ENCODE measurements at places on chromosomes 2 and 18.
A peak's percentile ranks its signal among the peaks of the same experiment; 100 is the strongest.

DNA sequence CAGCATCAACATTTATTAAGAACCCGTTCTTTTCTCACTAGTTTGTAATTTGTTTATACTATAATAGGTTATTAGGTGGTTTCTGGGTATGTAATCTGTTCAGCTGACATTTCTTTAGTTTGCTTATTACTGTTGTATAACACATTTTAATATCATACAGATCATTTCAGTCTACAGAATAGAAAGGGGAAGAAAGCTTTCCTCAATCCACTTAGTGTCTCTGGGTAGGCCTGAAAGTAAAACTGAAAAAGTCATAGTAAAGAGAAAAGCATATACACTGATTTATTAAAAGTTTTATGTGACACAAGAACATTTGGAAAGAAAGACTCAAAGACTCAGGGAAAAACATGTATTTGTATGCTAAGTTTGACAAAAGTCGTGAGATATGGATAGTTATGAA, 16.8 kb upstream of the KCNJ3 start:
- no peak for DNase-seq

DNA sequence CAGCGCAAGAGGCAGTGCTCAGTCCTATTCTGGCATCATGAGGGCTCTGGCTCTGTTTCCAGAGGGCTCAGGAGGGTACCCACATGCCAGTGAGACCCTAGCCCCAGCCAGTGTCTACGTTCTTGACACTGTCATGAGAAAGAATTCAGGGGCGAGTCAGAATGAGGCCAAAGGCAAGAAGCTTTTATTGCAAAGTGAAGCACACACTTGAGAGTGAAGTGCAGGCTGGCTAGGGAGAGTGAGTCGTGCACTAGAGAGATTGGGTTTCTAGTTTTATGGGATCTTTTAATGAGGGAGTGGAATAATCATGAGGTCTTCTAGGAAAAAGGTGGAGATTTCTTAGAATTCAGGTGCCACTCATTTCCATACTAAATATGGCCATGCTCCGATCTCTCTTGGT, 164.1 kb downstream of the DCDC2C start:
- DNase-seq, result no peak

DNA sequence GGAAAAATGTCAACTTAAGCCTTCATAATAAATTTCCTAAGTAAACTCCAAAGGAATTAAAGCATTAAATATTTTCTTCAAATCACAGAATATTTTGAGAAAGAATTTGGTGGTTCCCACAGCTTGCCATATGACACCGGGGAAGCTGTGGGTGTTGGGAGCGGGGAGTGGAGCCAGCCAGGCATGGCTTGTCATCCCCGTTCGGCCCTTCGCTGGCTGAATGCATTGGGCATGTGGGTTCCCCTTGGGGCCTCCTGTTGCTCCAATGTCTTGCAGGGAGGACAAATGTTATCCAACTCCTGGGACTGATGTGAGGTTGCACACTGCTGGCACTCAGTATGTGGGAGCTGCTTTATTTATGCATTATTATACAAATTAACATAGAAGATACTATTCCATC, 18.6 kb downstream of the NGEF start:
- DNase-seq, result no peak

- DNase-seq, result no peak
Observed at GRCh38 chr2:33488715-33489540, 12.5 kb downstream of the RASGRP3 start.

DNA sequence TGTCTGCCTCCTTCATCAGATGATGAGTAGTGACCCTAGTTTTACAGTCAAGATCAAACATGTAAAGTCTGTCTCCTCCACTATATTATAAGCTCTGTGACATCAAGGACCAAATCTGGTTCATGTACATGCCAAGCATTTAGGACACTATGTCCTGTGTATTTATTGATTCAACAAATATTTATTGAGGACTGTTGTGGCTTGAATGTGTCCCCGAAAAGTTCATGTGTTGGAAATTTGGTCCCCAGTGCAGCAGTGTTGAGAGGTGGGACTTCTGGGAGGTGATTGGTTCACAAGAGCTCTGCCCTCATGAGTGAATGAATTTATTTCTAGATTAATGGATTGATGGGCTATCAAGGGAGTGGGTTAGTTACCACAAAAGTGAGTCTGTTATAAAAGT, 46.6 kb upstream of the FRZB start:
- DNase-seq, result no peak

- no peak for DNase-seq
Observed at GRCh38 chr2:189177251-189177840, 2.2 kb downstream of the COL5A2 start.

- no peak for DNase-seq
Observed at GRCh38 chr2:84741182-84741822, 139.6 kb downstream of the TRABD2A start.

- DNase-seq, result no peak
Observed at GRCh38 chr2:159895258-159896065, 97.5 kb upstream of the CD302 start.

- no peak for DNase-seq
Observed at GRCh38 chr2:57479981-57480380, 566.6 kb upstream of the VRK2 start.

DNA sequence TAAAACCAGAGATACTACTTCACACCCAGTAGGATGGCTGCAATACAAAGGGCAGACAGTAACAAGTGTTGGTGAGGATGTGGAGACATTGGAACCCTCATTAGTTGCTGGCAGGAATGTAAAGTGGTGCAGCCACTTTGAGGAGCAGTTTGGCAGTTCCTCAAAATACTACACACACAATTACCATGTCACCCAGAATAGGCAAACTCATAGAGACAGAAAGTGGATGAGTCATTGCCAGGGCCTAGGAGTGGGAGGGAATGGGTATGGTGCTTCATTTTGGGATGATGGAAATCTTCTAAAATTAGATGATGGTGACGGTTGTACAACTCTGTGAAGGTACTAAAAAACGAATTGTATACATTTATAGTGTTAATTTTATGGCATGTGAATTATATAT, 54.8 kb downstream of the ATP9B start:
- no peak for DNase-seq

DNA sequence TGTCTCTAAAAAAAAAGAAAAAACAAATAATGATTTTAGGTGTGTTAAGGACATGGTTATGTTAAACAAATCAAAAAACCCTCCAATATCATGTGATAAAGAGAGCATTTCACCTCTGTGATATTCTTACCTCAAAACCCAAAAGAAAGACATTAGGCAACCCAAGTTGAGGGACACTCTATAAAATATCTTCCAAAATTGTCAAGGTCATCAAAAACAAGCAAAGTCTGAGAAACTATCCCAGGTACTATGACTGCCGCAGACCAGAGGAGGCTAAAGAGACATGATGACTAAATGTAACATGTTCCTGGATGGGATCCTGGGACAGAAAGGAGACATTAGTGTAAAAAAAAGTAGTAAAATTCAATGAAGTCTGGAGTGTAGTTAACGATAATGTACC, 4.5 kb downstream of the SFXN5 start:
- DNase-seq, result no peak

- no peak for DNase-seq
Observed at GRCh38 chr2:208783184-208783583, 376.6 kb downstream of the PTH2R start.

GRCh38 chr2:30237966-30238800, 6.8 kb downstream of the LBH start:
- no peak for DNase-seq

DNA sequence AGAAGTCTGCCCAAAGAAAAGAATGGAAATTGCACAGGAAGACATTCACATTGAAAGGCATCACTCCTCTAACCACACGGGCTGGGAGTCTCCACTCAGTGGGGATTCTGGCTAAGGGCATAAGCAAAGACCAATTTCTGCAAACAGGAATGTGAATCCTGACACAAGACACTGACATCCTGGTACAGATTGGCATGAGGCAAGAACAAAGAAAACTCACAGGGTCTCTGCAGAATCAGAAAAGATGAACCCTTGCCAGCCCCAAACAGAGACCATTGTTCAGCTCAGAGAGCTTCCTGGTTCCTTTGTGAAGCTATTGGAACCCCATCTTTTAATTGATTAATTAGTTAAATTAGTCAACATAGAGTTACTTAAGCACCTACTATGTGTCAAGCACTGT, 82.3 kb downstream of the UPP2 start:
- peak; percentile 31 for DNase-seq

DNA sequence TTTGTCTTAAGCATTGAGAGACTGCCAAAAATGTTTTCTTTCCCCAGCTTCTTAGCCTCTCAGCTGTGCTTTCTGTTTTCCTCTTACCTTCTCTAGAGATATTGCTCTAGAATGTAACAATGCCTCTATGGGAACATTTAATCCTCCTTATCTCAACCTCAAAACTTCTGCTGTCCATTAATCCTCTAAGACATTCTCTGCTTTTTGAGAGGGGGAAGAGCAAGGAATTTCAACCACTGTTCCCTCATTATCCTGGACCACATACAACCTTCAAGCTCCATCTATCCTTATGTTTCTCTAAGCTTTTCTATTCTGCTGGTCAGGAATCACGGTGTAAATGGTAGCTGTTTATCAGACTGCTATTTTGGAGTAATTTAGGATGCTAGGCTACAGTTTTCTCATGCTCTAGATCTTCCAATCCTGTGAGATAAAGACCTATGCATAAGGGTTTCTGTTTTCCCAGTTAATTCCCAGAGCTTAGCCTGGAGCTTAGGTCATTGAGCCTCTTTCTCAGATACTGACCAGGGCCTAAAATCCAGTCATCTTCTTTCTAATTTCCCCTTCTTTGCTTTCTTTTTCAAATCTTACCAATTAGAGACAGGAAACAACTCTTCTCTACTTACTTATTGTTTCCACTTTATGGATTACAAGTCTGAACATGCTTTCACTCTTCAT, 282.0 kb downstream of the CALCRL start:
- no peak for DNase-seq

- no peak for DNase-seq
Observed at GRCh38 chr2:38718601-38719000, 32.6 kb downstream of the SRSF7 start.

- peak; percentile 81 for DNase-seq
Observed at GRCh38 chr2:157441072-157441454, 2.8 kb downstream of the CYTIP start.

GRCh38 chr18:52439457-52439856, 99.5 kb downstream of the DCC start:
- no peak for DNase-seq

DNA sequence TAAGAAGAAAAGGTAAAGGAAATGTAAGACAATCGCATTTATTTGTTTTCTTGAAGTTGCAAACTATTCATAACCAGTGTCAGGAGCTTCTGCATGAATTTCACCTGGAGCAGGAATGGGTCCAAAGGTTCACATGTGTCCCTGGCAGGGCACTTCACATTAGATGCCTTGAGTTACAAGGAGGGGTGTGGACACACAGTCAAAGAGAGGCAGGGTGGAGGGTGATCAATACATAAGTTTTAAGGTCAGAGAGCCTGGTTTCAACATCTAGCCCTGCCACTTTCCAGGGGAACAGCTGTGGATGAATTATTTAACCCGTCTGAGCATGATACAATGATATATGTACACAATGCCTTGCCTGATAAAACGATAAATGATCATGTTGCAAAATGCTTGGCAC, 321.4 kb downstream of the CYP26B1 start:
- no peak for DNase-seq

GRCh38 chr2:49123600-49123999, 30.7 kb downstream of the FSHR start:
- no peak for DNase-seq

DNA sequence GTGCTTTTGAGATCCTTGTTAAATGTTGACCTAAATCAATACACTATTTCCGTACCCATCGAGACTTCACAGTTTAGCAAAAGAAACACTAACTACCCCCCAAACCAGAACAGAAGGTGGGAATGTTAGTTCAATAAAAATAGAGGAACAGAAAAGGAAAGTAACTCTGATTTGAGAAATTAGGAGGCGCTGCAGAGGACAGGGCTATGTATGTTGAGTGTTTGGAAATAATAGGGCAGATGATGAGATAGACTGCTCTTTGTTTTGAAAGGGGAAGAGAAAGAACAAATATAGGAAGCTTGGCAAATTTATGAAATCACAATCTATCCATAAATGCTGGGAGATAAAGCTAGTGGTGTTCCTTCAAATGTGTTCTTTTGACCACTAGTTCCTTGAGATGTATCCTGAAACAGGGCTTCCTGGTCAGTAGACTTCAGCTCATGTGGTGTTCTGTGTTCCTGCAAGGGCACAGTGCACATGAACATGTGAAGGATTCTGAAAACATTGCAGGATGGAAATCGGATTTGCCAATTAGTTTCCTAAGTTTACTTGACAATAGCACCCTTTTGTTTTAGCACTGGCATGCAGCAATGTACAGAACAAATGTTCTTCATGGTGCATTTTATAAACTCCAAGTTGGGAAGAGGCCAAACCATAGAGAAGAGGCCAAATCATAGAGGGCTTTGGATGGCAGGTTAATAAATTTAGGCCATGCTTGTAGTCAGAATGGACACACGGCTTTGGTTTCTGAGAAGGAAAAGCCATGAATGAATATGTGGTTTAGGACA, 39.8 kb downstream of the RHBDD1 start:
- no peak for DNase-seq

- no peak for DNase-seq
Observed at GRCh38 chr2:27280826-27281225, 1.4 kb upstream of the TRIM54 start.

DNA sequence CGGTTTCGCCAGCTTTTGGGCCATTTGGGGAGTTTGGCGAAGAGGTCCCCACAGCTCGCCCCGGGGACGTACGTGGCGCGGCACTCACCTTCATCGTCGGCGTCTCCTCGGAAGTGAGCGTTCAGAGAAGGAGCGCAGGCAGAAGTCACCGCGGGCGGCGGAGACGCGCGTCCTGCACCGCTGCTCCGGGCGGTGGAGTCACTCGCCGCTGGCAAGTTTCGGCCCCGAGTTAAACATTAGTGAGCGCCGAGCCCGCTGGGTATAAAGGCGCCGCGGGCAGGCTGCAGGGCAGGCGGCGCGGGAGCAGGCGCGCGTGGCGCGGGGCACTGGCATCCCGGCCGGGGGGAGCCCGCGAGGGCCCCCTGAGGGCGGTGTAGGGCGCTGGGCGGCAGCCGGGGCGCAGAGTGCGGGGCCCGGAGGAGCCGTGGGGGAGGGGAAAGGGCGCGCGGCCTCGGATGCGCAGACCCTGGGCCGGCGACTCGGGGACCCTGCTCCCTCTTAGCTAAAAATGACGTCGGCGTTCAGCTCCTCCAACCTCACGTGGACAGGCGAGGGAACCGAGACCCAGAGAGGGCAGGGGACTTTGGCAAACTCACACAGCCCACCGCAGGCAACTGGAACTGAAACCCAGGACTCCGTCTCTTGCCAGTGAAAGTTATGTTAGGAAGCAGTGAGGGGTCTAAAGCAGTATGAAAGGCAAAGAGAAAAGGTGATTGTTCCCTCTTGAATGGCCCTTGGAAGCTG, at the start of gene DPP4:
DPP4 (minus strand) TSS at position 328 of the 744 bp plus-strand sequence; CDS start at position 94, 234 bp downstream.
- DNase-seq, result peak; percentile 12

Data from brain (organoid and tissue), 16 donors.